ENCODE measurements at places on chromosomes 12 and 14. TPM values are rescaled to one million over a fixed set of nuclear protein-coding genes. Genes with fewer than 3 reads are reported as not detected.

The MYG1 gene
- 117 TPM for total RNA-seq

The DTX3 gene
- 45.0 TPM for total RNA-seq

DNA sequence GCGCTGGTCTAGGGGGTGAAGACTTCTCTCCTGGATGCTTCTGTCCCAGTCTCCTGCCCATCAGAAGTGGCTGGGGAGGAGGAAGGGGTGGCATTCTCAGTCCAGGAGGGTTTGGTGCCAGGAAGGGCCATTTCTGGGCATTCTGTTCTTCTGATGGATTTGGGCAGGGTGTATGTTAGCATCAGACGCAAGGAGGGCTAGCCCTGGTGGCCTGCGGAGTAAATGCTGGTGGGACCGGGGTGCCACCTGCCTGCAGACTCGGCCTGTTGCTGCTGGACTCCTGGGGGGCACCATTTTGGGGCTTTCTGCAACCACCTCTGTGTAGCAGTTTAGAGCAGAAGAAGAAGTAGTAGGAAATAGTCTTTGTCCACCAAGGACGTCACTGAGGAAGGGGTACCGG lies 31.7 kb downstream of the AACS start:
- H3K36me3 ChIP-seq: no peaks in the 10 kb centered on the region
- DNase-seq: no peak

The SAMD15 gene
- 22.6 TPM for total RNA-seq

- H3K4me1 ChIP-seq: no peaks in the 10 kb centered on the region
- no peak overlapping the region for H3K27ac ChIP-seq
- no peak overlapping the region for H3K4me3 ChIP-seq
- H3K36me3 ChIP-seq: no peaks in the 10 kb centered on the region
- H3K27me3 ChIP-seq: no peaks in the 10 kb centered on the region
Measured at GRCh38 chr12:112294793-112295192, 87.4 kb downstream of the HECTD4 start.

DNA sequence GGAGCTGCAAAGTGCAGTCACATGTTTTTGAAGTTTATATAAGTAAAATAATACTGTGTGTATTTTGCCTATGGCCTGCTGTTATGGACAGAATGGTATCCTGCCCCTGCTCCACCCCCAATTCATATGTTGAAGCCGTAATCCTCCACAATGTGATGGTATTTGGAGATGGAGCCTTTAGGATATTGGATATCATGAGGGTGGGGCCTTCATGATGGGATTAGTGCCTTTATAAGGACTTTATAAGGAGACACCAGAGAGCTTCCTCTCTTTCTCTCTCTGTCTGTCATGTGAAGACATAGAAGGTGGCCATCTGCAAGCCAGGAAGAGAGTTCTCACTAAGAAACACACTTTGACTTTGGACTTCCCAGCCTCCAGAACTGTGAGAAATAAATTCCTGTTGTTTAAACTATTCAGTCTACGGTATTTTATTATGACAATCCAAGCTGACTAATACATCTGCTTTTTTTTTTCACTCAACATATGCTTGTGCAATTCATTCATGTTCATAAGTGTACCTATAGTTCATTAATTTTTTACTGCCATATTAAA lies 3.1 kb upstream of the CHPT1 start:
- H3K4me3 ChIP-seq: no peak overlapping the region
- no peak overlapping the region for H3K27ac ChIP-seq
- H3K4me1 ChIP-seq: peaks cover 7% of the 10 kb centered on the region
- no peaks in the 10 kb centered on the region for H3K36me3 ChIP-seq
- H3K27me3 ChIP-seq: no peaks in the 10 kb centered on the region

GRCh38 chr14:69055125-69055524 lies 76.0 kb upstream of the ACTN1 start:
- no peak for DNase-seq
- no peak overlapping the region for H3K27ac ChIP-seq
- no peaks in the 10 kb centered on the region for H3K36me3 ChIP-seq
- no peak overlapping the region for H3K4me3 ChIP-seq
- peaks cover 14% of the 10 kb centered on the region for H3K4me1 ChIP-seq

DNA sequence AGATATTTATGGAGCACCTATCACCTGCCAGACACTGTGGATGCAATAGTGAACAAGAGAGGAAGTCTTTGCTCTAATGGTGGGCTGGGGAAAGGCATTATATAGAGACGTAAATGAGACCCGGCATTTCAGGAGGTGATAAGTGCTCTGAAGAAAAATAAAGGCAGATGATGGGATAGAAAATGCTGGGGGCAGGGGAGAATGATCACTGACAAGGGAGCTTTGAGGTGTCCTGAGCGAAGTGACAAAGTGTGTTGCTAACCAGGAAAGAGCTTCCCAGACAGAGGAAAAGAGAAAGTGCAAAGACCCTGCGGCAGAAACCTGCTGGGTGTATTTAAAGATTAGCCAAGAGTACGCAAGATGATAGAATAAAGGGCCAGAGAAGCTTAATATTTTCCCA lies 1096.1 kb downstream of the BCL11B start:
- H3K27ac ChIP-seq: no peak overlapping the region
- no peaks in the 10 kb centered on the region for H3K36me3 ChIP-seq
- H3K4me3 ChIP-seq: no peak overlapping the region
- no peaks in the 10 kb centered on the region for H3K27me3 ChIP-seq

- no peaks in the 10 kb centered on the region for H3K36me3 ChIP-seq
- no peaks in the 10 kb centered on the region for H3K27me3 ChIP-seq
- no peak for DNase-seq
- no peaks in the 10 kb centered on the region for H3K4me1 ChIP-seq
- H3K27ac ChIP-seq: no peak overlapping the region
Measured at GRCh38 chr12:106924268-106924861, 31.3 kb upstream of the TMEM263 start.

The CIROP gene
- total RNA-seq: not detected

DNA sequence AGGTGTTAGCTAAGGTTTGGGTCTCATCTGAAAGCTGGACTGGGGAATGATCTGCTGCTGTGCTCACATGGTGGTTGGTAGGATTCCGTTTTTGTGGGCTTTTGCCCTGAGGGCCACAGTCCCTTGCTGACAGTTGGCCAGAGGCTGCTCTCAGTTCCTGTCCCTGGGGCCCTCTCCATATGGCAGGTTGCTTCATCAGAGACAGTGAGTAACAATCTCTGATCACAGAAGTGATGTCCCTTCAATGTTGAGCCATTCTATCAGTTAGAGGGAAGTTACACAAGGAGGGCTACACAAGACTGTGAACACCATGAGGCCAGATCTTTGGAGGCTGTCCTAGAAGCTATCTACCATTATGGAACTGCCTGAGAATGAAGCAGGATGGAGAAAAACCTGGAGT lies 137.2 kb downstream of the AACS start:
- H3K27me3 ChIP-seq: no peaks in the 10 kb centered on the region
- DNase-seq: no peak
- no peaks in the 10 kb centered on the region for H3K4me1 ChIP-seq
- H3K27ac ChIP-seq: no peak overlapping the region
- H3K36me3 ChIP-seq: no peaks in the 10 kb centered on the region

- H3K27ac ChIP-seq: no peak overlapping the region
- no peak overlapping the region for H3K4me3 ChIP-seq
- H3K27me3 ChIP-seq: no peaks in the 10 kb centered on the region
- no peak for DNase-seq
- peaks cover 3% of the 10 kb centered on the region for H3K4me1 ChIP-seq
Measured at GRCh38 chr12:71873821-71874220, 34.3 kb downstream of the TBC1D15 start.
